ENCODE measurements at places on chromosomes 3 and 15.

- DNase-seq: peak; percentile 85
Measured at GRCh38 chr15:29674661-29675533, 147.4 kb downstream of the TJP1 start.

DNA sequence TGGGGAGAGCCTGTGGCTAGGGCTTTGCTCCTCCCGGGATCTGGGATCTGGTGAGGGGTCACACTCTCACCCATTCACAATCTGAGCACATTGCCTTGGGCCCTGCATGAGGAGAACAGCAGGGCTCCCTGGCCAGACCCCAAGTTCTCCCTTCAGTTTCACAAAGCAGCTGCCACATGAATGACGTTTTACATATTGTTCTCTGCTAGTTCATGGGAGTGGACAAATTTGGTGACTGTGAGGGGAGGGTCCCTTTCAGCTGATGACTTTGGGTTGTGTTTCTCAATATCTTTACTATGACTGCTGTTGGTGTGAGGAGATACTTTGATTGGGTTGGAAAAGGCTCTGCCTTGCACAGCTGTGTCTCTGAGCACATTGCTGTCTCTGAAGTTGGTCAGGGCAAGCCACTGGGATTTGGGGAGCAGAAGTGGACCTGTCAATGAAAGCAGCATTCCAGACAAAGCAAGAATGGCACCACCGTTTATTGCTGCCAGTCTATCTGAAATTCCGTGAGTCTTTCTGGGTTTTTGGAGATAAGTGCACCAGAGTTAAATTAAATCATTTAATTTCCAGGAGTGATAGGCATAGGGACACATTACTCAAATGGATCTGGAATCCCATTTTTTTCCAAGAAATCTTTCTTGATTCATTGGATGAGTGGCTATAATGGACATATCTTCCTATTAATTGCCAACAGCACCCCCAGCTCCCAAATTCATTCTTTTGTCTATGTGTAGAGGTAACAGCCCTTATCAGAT is 10.3 kb downstream of the TIMP4 start:
- no peak for DNase-seq

DNA sequence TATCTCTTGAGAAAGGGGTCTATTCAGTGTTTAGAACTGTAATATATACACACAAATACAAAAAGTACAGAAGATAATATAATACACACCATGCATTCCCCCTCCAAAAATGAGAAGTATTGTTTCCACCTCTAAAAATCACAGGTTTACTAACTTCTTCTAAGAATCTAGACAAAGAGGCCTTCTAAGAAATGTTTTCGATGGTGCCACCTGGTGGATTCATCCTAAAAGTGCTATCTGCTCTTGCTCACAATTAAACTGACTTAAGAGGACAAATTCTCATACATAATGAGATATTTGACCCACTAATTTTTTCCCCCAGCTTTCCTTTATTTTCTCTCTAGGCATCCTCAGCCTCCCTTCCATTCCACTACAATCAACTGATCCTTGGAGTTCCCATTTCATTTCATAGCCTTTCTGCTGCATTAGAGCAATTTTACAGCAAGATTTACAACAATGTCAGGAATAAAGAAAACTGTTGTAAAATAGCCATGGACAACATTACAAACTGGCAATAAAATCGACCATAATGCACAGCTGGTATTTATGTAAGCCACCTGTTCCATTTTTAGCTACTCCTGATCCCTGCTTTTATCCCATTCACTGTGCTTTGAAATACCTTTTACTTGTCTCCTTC is 124.6 kb downstream of the ARRDC4 start:
- peak; percentile 53 for DNase-seq

DNA sequence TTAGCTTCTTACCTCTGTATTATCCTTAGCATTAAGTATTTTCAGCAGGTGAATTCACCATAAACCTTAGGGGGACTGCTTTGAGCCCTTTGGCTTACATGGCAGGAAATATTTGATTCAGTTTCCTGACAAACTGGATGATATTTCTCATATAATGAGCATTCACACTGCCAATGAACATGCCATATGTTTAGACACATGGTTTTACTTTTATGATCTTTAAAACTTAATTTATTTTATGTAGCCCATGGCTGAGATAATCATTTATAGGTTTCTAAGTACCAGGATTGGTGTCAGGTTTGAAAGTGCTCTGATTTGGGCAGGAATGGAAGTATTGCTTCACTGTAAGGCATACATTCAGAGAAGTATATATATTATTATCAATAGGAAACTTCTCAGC is 319.1 kb downstream of the ZPLD1 start:
- DNase-seq: no peak

GRCh38 chr3:168094877-168095610 is 680 bp downstream of the GOLIM4 start:
- peak; percentile 70 for DNase-seq

- peak; percentile 51 for DNase-seq
Measured at GRCh38 chr3:172140499-172141391, 101.4 kb downstream of the FNDC3B start.

DNA sequence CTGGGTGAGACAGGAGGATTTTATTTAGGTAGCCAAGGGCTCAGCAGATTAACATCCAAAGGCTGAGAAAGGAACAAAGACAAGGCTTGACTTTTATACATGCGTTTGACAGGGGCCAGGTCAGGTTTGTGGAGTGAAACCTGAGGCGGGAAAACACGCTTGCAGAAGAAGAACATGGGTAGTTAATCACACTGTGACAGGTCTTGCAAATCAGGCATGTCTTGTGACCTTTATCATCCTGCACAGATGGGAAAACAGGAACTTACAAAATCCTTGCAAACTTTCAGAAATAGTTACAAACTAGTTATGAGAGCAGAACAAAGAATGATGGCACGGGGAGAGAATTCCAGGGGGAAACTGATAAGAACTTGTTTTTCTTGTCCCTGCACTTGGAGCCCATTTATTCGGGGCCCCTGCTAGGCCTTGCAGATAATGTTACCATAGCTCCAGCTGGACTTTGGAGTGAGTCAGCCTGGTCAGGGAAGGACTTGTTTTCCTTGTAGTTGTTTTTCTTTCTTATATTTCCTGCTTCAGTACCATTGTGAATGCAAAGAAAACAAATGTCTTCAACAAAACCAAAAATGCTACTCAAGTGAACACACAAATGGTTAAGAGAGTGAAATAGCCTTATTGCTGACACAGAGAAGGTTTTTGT is 965.9 kb upstream of the ROBO1 start:
- no peak for DNase-seq

- no peak for DNase-seq
Measured at GRCh38 chr3:116083683-116084082, 361.6 kb downstream of the LSAMP start.

DNA sequence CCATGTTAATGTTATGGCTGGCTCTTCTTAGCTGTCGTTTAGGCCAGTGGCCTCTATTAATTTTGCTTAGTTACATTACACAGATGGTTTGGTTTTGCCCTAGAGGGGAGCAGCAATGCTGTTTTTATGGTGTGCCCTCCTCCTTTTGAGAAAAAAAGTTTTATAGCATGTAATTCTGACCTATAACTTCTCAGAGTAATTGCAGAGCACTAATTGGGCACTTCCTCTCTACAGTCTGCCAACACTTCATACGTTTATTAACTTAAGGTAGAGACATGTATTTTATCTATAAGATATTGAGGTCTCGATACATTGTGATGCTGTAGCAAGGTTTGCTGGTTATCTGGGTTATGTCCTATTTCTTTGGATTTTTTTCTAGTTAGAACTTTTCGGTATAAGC is 12.2 kb downstream of the SLC25A26 start:
- no peak for DNase-seq

DNA sequence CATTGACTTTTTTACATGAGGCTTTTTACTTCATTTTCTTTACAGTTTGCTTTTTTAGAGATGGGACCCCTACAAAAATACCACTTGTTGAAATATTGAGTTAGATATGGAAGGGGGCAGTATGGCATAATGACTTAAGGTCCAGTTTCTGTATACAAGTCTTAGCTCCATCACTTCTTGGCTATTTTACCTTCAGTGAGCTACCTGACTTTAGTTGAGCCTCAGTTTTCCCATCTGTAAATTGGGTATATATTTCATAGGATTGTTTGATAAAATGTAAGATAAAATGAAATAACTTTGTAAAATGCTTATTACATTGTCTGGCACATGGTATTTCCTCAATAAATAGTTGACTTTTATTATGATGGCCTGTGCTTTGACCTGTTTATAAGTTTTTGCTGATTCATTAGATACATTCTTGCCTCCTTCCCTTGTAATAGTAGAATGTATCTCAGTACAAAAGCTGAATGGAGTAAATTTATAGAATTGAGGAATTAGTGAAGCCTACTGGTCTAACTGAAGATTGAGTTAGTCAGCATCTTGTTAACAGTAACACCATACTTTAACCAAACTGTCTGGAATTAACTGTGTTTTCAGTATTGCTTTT is 27.6 kb downstream of the TBC1D23 start:
- no peak for DNase-seq

DNA sequence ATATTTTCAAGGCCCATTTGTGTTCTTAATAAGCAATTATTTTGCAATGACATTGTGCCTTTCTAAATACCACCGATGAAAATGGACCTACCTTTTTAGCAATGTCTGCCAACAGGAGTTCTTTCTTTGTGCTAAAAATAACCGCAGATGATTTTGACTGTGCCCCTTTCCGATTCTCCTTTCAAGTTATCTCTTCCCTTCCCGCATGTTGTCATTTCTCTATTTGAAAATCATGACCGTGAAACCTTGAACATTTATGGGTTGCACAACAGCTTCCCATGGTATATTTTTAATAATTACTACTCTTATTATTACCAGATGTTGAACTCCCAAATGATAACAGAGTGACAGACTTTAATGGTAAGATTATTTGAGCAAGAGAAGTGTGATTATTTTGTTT is 10.3 kb upstream of the ETFA start:
- DNase-seq: no peak

DNA sequence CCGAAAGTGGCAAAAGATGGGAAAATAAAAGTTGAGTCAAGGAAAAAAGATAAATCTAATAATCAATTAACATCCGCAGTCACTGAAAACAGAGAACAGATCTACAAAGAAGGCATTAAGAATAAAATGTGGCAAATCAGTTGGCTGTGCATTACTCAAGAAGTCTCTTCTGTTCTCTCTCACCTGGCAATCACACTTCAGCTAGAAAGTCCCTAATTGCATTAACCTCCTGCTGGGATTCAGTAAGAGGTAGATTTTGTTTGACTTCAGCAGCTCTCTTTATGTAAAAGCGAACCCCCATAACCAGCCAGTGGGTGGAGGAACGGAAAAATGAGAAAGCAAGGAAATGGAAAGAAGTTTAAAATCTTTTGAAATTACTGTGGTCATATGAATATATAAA is 94.7 kb upstream of the PLXND1 start:
- no peak for DNase-seq

- DNase-seq: peak; percentile 73
Measured at GRCh38 chr15:67836477-67836876, 3.4 kb downstream of the RNU6-1 start.

- DNase-seq: no peak
Measured at GRCh38 chr3:179297971-179298725, 24.7 kb upstream of the ZNF639 start.

DNA sequence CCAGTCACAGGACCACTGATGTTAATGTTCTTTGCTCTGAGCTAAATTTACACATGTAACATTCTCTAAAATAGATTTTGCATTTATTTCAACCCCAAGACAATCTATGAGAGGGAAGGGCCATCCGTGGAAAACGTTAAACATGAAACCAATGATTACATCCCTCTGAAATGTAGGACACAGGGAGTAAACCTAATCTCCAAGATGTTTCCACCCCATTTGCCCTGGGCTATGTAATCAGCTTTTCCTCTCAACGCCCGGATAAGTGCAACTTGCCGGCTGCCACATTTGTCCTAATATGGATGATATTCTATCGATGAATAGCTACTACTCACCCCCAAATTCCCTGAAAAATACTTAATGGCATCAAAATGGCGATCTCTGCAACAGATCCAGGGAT is 6.4 kb upstream of the FMN1 start:
- no peak for DNase-seq

DNA sequence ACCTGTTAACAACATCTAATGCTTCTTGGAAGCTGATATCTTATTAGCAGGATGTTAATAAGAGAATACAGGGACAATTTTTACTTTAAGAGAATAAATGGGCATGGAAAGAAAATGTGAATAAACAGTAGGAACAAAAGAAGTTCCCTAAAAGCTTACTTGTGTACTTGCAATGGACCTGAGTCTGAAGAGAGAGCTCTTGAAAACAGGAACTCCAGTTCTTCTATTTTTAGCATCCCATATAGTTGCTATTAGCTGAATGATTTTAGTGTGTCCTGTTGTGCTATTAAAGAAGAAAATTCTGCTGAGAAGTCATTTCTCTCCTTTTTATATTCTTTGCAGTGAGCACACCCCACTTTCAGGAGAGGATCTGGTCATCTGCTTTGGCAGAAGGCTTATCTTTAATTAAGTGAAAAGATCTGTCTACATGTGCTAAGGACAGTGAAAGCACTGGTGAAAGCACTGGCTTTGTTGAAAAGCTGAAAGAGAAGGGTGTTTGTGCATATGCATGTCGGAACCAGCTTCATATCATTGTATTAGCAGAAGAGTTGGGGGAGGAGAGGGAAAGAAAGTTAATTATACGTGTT is 1.4 kb upstream of the ST3GAL6 start:
- DNase-seq: no peak

DNA sequence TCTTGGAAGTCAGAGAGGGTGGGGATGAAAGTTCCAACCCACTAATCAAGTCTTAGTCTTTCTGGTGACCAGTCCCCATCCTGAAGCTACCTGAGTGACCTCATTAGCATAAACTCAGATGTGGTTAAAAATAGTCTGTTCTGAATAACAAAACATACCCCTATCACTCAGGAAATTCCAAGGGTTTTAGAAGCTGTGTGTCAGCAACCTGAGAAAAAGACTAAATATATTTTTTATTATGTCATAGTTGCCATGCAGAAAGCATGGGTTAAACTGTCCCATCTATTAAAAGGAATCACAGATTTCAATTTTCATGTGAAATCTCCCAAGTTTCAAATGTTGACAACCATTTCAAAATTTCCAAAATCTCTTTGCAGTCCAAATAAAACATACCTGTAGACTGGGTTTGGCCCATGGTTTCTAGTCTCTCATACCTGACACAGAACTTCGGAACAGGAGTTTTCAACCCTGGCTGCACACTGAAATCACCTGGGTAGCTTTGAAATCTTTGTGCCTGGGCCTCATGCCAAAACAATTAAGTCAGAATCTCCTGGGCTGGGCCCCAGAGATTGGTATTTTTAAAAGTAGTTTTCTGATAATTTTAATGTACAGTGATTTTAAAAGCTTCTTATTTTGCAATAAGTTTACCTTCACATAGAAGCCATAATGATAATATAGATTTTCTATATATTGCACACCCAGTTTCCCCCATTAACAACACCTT is 476.3 kb downstream of the RBMS3 start:
- no peak for DNase-seq
